A549 treated with dexamethasone at 1 μM for 4 hours (cell line): ENCODE measurements at places on chromosomes 1 and 21. TPM values are rescaled to one million over a fixed set of nuclear protein-coding genes. Genes with fewer than 3 reads are reported as not detected.

RCSD1 gene
- 0.02 to 0.09 TPM (median 0.02 TPM) in 5 replicates for total RNA-seq

CFHR1 gene
- 0.17 to 0.19 TPM (median 0.18 TPM) in 5 replicates for total RNA-seq

GBP1 gene
- total RNA-seq = 0.07 to 0.21 TPM (median 0.10 TPM) in 5 replicates

SAMSN1 gene
- 0.06 TPM in 1 of 5 replicates, not detected in the others for total RNA-seq

AMY1C gene
- total RNA-seq = not detected in 5 replicates

OR2L8 gene
- total RNA-seq = not detected in 5 replicates

SLAMF7 gene
- 0.87 to 1.8 TPM (median 1.6 TPM) in 5 replicates for total RNA-seq

BARHL2 gene
- not detected in 5 replicates for total RNA-seq

PLA2G4A gene
- total RNA-seq = 8.8 to 12.1 TPM (median 9.4 TPM) in 5 replicates

PPP1R15B gene
- total RNA-seq = 32.0 to 40.0 TPM (median 35.9 TPM) in 5 replicates

ACOT11 gene
- total RNA-seq = 1.8 to 3.1 TPM (median 2.6 TPM) in 5 replicates

SZT2 gene
- 3.6 to 8.7 TPM (median 7.0 TPM) in 5 replicates for total RNA-seq

RHD gene
- not detected in 5 replicates for total RNA-seq

TMOD4 gene
- 0.23 to 0.43 TPM (median 0.35 TPM) in 3 of 5 replicates, not detected in the others for total RNA-seq

CXADR gene
- total RNA-seq = 10.2 to 18.1 TPM (median 14.6 TPM) in 5 replicates

INPP5B gene
- total RNA-seq = 4.3 to 5.4 TPM (median 4.6 TPM) in 5 replicates

RASSF5 gene
- total RNA-seq = 0.77 to 1.1 TPM (median 0.96 TPM) in 5 replicates

MTHFR gene
- 3.9 to 5.6 TPM (median 4.6 TPM) in 5 replicates for total RNA-seq

PRAMEF10 gene
- not detected in 5 replicates for total RNA-seq

PGBD2 gene
- total RNA-seq = 3.1 to 4.5 TPM (median 3.3 TPM) in 5 replicates

MYBPHL gene
- 0.09 to 0.12 TPM in 2 of 5 replicates, not detected in the others for total RNA-seq

CLIC6 gene
- total RNA-seq = 0.03 to 0.11 TPM (median 0.08 TPM) in 5 replicates

CCDC17 gene
- total RNA-seq = 0.18 to 0.57 TPM (median 0.19 TPM) in 5 replicates

KIF14 gene
- 7.8 to 12.8 TPM (median 11.5 TPM) in 5 replicates for total RNA-seq

TMEM69 gene
- 18.0 to 21.6 TPM (median 19.1 TPM) in 5 replicates for total RNA-seq

APCS gene
- 0.08 TPM in 1 of 5 replicates, not detected in the others for total RNA-seq

LCE1C gene
- 0.14 TPM in 1 of 5 replicates, not detected in the others for total RNA-seq

HSF2BP gene
- total RNA-seq = 1.6 to 2.2 TPM (median 1.8 TPM) in 5 replicates

SERPINC1 gene
- 0.06 to 0.16 TPM (median 0.13 TPM) in 4 of 5 replicates, not detected in the other for total RNA-seq
